ENCODE measurements at places on chromosomes 2 and 18.
A peak's percentile ranks its signal among the peaks of the same experiment; 100 is the strongest.

- no peak for DNase-seq
Measured at GRCh38 chr18:46712406-46712805, 44.4 kb downstream of the ST8SIA5 start.

DNA sequence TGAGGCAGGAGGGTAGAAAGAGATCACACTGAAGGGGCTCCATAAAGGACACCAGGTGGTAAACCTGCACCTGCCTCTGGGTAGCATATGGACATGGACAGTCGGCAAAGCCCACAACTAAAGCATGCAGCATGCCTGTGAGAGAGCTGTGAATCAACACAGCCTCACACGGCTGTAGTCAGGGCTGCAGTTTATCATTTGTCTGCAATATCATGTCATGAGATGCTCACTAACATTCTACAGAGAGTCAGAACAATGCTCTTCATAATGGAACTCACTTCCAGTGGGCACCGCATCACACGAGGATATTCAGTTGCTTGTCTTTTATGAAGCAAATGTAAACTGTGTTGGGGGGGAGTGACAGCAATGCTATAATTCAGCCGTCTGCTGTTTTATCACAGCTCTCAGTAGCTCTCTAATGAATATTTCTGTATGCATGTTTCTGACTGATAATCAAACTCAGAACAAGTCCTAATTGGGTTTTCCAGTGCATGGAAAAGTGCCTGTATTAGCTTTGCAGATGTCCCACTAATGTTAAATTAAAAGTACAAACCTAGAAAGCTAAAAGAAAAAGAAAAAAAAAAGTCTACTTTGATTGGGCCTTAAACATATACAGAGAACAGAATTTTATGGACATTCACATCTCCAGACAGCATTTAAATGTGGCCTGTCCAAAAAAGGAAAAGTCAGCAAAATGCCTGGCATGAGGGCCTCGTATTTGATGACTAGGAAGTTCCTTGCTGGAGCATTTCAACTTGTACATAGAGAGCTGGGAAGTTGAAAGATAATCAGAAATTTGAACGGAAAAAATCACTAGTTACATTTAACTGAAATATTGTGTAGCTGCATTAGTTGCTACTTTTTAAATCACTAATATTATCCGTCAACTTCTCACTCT is 406.1 kb upstream of the SOX11 start:
- DNase-seq: no peak

GRCh38 chr2:101123795-101124471 is 27.2 kb downstream of the TBC1D8 start:
- no peak for DNase-seq

- DNase-seq: no peak
Measured at GRCh38 chr2:183035298-183035953, 2.8 kb downstream of the NCKAP1 start.

GRCh38 chr2:100238471-100238870 is 83.8 kb downstream of the LONRF2 start:
- no peak for DNase-seq

- no peak for DNase-seq
Measured at GRCh38 chr2:213496226-213496625, 212.0 kb downstream of the SPAG16 start.

- DNase-seq: no peak
Measured at GRCh38 chr2:60577682-60578283, 24.3 kb upstream of the BCL11A start.

DNA sequence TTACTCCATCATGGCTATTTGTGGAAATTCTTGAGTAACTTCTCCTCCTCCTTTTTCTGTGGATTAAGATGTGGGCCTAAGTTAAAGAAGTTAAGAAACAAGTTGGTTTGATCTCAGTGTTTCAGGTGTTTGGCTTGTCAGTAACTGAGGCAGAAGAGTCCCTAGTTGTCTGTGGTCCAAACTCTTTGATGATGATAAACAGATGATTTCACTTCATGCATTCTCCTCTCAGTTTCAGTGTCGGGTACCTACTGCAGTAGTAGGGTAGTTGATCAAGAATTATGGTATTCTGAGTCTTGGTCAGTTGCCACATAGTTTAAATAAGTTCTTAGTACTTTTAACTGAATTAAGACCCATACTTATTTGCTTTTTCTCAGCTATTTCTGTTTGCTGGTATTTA is 85.6 kb downstream of the NCOA1 start:
- no peak for DNase-seq

DNA sequence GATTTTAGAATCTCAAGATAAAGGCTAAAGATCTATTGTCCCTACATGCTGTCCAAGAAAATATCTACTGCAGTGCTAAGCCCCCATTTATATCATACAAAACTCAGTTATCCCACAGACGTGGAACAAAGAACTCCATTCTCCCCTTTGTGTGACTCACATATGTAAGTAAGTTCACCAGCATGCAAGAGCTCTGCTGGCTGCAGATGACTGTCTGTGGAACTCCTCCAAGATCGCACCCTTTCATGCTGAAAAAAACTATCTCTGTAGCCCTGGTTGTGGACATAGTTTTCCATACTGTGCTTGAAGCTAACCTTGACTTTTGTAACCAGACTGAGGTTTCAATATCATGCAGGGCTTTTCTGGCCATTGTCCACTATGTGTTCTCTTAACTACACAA is 207.1 kb downstream of the ZNF521 start:
- DNase-seq: no peak

DNA sequence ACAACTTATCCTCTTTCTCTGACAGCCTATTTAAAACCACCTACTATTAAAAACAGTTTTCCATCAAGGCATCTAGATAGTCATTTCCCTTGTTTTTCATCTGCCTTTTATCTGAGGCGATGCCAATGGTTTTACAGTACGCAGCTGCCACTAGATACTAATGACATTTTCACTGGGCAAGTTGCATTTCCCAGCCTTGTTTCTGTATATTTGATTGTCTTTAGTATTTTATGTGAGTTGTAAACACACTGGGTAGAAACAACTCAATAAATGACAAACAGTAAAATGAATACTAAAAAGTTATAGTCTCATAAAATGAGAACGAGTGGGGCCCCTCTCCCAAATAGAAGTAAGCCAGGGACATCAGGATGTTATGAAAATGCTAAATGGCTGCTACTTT is 8.9 kb upstream of the DARS1 start:
- DNase-seq: no peak

- DNase-seq: no peak
Measured at GRCh38 chr2:95079199-95079683, 42.4 kb downstream of the MRPS5 start.

GRCh38 chr18:56097621-56098020 is 509.6 kb upstream of the TCF4 start:
- no peak for DNase-seq

- DNase-seq: no peak
Measured at GRCh38 chr18:55544014-55544413, 44.0 kb downstream of the TCF4 start.

- DNase-seq: no peak
Measured at GRCh38 chr18:36484591-36484990, 187.1 kb downstream of the FHOD3 start.

DNA sequence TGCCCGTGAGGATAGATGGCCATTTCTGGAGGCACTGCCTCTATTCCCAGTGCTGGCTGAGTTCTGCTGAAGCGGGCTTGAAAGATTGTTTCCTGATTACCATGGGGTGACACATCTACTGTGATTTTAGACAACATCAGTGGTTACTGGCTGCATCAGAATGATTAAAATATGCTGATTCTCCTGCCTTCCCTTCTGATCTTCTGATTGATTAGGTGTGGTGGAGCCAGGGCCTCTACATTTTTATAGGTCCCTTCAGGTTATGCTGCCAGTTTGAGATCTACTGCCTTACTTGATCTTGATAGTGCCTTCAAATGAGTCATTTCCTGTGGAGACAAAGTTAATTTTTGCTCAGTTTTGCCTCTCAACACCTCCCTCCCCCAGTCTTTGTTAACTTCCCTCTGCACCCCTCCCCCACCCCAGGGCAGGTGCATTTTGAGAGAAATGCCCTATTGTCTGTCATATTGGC is 31.6 kb upstream of the SNORC start:
- peak; percentile 56 for DNase-seq

DNA sequence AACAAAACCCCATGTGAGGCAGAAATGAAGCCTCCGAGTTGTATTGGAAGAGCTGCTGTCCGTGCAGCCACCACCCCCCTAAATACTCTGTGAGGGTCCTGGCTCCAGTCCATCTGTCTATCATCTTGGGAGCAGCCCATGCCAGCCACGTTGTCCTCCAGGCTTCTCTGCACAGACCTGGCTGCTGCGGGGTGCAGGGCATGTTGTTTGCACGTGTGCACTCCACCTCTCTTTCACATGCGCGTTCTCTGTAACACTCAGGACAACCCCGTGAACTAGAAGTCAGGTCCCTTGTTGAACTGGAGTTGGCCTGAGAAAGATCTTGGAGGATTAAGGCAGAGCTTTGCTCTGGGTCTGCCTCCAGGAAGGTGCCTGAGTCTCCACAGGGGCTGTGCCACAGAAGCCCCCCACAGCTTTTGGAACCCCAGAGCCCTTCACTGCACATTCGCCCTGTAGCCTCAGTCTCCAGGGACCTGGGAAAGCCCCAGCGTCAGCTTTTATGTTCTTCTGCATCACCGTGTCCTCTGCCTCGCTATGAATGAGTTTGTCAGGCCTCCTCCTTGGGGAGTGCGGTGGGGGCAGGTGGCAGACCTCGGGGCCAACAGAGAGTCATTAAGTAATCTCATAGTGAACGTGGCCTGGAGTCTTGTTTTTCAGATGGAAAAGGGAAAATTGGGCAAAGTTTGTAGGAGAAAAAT is 16.6 kb downstream of the RTP5 start:
- DNase-seq: no peak

DNA sequence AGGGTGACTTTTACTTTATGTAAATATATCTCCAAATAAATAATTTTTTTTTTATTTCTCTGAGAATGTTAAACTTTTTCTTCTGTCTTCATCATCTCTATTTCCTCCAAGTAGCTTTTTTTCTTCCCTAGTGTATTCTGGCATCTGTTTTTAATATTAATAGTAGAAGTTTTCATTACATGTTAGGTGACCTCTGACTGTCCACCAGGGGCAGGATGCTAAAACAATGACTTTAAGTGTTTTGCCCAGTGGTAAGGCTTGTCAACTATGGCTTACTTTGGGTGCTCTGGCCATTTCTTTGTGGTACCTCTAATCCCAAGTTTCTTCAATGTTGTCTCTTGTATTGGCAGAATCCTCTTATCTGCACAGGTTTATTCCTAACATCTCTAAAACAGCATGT is 127.1 kb downstream of the SRBD1 start:
- DNase-seq: no peak

DNA sequence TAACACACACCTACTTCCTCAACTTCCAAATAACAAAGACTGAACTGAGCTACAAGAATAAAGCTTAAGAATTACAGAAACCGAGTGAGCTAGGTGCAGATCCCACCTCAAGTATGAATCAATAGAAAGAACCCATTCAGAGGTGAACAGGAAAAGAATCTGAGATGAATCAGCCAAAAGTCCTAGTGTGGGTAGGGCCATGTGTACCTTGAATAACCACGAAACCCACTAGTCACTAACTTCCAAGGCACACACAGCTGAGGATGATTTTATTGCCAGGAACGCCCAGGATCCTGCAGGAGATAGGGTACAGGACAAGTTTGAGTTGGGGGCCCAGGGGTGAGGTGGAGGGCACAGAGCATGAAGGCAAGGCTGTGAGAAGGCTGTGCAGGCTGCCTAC is 99.7 kb upstream of the REG3A start:
- DNase-seq: no peak

GRCh38 chr18:46642561-46642960 is 14.5 kb downstream of the LOXHD1 start:
- DNase-seq: no peak

DNA sequence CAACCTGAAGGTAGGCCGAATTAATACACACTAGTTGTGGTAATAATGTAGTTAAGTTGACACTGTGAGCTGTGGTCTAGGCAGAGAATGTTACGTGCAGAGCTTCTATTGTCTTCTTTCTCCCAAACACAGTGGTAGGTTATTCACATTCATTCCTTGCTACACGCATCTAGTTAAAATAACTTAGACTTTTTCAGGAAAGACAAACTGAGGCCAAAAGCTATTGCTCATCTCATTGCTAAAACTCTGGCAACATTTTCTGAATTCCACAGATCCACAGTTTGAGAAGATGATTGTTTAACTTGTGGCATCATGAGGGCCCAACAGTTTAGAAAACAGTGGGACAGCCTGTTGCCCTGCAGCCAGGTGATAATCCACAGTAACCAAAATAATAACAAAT is 850.4 kb upstream of the FSHR start:
- no peak for DNase-seq

DNA sequence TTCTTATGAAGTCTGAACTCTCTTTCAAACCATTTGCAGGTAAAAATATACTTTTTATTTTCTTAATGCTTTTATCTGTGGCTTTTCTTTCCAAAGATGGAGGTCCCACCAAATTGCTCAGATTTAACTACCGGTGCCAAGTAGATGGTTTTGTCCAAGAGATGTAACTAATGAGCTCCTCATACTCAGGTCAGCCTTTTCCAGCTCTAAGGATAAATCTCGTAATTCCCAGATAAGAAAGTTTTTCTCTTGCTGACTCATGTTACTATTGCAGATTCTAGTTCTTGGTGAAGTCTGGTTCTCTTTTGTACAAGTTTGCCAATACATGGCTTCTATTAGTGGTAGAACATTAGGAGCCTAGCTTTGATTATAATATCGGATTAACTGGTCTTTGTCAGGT is 550.8 kb upstream of the ZNF804A start:
- no peak for DNase-seq

- no peak for DNase-seq
Measured at GRCh38 chr2:65256054-65256453, 28.4 kb downstream of the ACTR2 start.

GRCh38 chr2:108396845-108397244 is 19.1 kb downstream of the SULT1C4 start:
- DNase-seq: no peak

- no peak for DNase-seq
Measured at GRCh38 chr2:166384774-166385173, 9.0 kb upstream of the SCN9A start.

DNA sequence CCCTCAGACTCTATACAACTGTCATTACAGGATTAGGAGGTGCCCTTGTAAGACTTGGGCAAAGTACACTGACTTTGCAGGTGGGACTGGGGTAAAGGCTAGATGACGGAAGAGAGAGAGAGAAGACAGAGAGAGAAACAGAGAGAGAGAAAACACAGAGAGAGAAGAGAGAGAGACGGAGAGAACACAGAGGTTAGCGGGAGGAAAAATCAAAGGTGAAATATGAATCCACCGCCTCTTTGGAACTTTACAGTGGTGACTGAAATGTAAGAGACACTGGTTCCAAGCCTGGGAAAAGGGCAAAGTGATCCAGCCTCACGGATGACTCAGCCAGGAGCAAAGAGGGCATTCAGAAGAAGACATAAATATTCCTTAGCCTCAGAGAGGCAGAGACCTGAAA is 25.1 kb upstream of the CAB39 start:
- DNase-seq: no peak

- DNase-seq: no peak
Measured at GRCh38 chr18:24000613-24001490, 13.7 kb upstream of the TTC39C start.

Data from activated T-cell treated with anti-CD3 and anti-CD28 coated beads, Interleukin-2, amount 50 U/mL, for 48 hours (primary cell).